Lung (tissue), 17 donors: ENCODE measurements at places on chromosomes 1 and 21. TPM values are rescaled to one million over a fixed set of nuclear protein-coding genes. Genes with fewer than 3 reads are reported as not detected.

GRCh38 chr1:79193211-79194079, 186.9 kb upstream of the ADGRL4 start:
- H3K4me1 ChIP-seq = no peaks in the 10 kb centered on the region
- DNase-seq = peak; percentile 36
- H3K36me3 ChIP-seq = no peaks in the 10 kb centered on the region
- no peak overlapping the region for H3K27ac ChIP-seq
- H3K4me3 ChIP-seq = no peak overlapping the region

GRCh38 chr1:220274251-220274855, 2.1 kb upstream of the RAB3GAP2 start:
- no peak overlapping the region for H3K27ac ChIP-seq
- H3K27me3 ChIP-seq = no peaks in the 10 kb centered on the region

SLC16A4 gene
- 6.8 TPM for total RNA-seq

DNA sequence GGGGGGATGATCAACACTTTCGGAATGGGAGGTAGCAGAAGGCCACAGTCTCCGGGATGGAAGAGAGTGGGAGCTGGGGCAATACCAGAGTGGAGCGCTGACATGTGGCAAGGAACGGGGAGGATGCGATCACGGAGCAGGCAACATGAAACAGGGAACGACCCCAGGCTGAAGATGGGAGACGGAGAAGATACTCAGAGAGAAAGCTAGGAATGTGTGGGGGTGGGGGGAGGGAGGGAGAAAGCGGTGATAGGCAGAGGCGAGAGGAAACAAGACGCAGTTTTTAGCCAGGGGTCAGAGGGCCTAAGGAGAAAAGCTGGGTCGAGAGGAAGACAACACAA, 577 bp downstream of the RAB3GAP2 start:
- H3K27ac ChIP-seq = peak overlapping the region; percentile 77
- peak; percentile 55 for DNase-seq
- H3K27me3 ChIP-seq = no peaks in the 10 kb centered on the region
- H3K4me1 ChIP-seq = peaks cover 3% of the 10 kb centered on the region
- H3K36me3 ChIP-seq = no peaks in the 10 kb centered on the region

GRCh38 chr1:98086796-98087441, 166.1 kb upstream of the DPYD start:
- H3K27ac ChIP-seq = no peak overlapping the region
- H3K4me3 ChIP-seq = no peak overlapping the region
- H3K4me1 ChIP-seq = no peaks in the 10 kb centered on the region
- DNase-seq = no peak
- no peaks in the 10 kb centered on the region for H3K27me3 ChIP-seq
- H3K36me3 ChIP-seq = no peaks in the 10 kb centered on the region
